NCI-H2081 (cell line): ENCODE measurements at places on chromosomes 1 and 21.

GRCh38 chr1:177945943-177946650, 23.8 kb downstream of the SEC16B start:
- peak; percentile 54 for DNase-seq

- DNase-seq, result no peak
Observed at GRCh38 chr1:192598589-192598988, 23.0 kb downstream of the RGS1 start.

DNA sequence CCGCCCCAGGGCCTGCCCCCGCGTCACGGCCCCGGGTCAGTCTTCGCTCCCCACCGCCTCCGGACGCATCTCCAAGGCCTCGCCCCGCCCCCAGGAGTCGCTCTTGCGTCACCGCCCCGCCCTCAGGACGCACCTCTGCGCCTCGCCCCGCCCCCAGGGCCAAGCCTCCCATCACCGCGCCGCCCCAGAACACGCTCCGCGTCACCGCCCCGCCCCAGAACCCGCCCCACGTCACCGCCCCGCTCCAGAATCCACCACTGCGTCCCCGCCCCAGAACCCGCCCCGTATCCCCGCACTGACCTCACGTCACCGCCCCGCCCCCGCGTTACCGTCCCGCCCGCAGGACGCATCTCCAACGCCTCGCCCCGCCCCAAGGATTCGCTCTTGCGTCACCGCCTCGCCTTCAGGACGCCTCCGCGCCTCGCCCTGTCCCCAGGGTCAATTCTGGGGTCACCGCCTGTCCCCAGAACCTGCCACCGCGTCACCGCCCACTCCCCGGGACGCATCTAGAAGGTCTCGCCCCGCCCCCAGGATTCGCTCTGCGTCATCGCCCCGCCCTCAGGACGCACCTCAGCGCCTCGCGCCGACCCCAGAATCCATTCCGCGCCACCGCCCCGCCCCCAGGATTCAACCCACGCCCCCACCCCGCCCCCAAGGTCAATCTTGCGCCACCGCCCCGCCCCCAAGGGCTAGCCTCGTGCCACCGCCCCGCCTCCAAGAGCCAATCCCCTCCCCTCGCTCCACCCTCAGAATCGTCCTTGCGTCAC, 451 bp upstream of the CASP9 start:
- peak; percentile 95 for DNase-seq

DNA sequence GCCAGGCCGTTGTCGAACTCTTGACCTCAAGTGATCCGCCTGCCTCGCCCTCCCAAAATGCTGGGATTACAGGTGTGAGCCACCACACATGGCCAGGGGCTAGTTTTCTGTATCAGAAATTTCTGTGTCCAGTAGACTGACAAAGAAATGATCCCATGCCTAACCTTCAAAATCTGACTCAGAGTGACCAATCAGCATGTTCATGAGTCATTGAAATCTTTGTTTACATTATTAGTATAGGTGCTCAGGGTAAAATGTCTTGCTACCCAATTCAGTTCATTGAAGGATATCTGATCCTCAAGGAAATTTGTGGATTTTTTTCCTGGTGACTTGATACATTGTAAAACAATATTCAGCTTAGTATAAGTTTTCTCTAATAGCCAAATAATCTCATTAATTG, 11.0 kb upstream of the LDLRAD2 start:
- DNase-seq, result no peak

DNA sequence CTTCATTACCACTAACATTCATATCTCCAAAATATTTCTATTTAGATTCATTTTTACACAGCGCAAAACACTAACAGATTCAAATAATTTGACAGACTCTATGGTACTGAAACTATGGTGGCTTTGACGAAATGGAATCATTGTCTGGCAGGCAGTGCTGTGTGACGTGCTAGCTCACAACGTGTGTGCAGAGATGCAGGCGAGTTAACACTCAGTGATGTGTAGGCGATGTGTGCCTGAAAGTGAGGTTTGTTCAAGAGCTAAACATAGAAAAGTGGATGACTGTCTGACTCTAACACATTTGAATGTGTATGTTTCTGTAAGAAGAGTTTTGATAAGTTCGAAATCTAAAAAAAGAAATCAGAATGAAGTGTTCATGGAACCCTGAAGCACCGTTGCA, 97.7 kb downstream of the RYR2 start:
- DNase-seq, result no peak

GRCh38 chr1:247402120-247402675, 13.8 kb upstream of the NLRP3 start:
- DNase-seq, result no peak

DNA sequence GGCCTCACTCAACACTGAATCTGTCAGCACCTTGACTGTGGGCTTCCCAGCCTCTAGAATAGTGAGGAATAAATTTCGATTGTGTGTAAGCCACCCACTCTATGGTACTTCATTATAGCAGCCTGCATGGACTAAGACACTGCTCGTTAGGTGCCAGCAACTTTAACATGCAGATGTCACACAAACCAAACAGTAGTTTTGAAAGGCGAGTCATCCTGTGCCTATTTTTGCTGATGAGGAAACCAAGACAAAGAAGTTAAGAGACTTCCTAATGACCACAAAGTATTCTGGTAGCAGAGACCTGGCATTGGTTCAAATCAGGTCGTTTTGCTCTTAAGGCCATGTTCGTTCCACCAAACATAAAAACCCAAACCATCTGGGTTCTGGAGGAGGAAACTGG, 42.9 kb downstream of the BATF3 start:
- DNase-seq, result no peak

DNA sequence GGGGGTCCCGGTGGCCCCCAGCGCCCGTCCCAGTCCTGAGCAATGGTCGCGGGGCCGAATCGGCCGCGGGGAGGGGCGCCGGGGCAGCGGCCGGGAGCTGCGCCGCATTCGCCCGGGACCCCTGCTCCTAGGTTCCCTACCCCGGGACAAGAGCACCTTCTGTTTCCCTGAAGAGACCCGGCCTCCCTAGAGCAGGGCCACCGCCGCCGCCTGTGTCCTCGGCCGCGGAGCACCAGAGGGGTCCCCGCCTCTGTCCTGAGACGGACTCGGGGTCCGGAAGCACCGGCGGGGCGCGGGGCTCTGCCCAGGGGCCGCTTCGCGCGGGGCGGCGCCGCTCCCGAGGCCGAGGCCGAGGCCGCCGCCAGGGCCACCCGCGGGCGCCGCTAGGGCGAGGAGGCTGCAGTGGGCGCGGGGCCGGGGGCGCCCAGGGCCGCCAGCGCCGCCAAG, 157.9 kb downstream of the CASZ1 start:
- no peak for DNase-seq

- DNase-seq, result no peak
Observed at GRCh38 chr1:197103300-197103699, 36.2 kb upstream of the F13B start.

DNA sequence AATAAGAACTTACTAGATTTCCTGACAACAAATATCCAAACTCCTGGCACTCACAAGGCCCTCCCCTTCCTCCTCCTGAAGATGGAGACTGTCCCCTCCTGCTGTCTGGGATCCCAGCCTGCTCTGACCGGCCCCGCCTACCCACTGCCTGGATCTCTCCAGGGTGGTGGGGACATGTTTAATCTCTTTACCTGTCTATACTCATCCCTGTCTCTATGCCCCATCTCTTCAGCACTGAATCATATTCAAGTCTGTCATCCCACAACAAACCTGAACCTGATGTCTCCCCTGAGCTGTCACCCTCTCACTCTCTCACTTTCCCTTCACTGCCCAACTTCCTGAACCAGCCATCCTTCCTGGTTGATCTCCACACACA, 22.1 kb downstream of the MATN1 start:
- DNase-seq, result no peak

DNA sequence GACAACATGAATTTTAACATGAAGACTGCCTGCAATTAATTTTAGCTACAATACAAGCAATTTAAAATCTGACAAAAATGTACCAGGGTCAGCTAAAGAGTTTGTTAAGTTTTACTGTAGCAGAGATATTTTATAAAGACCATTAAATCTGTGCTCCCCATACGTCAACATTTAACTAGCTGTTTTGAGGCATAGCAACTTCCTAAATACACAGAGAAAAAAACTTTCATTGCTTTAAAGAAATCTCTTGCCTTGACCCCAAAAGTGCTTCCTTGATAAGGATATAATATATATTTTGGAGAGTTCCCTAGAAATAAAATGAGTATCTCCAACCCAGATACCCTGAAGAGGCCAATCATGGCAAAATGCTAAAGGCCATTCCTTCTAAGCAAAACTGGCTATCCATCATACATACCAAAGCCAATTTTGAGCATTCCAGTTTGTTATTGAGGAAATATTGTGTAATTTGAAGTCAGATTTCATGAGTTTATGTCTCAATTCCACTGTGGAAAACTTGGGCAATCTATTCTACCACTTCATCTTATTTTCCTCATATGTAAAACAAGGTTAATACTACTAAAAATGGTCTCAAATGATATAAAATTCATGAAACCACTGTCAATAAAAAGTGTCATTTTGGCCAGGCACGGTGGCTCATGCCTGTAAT, 19.1 kb downstream of the ASPM start:
- no peak for DNase-seq

DNA sequence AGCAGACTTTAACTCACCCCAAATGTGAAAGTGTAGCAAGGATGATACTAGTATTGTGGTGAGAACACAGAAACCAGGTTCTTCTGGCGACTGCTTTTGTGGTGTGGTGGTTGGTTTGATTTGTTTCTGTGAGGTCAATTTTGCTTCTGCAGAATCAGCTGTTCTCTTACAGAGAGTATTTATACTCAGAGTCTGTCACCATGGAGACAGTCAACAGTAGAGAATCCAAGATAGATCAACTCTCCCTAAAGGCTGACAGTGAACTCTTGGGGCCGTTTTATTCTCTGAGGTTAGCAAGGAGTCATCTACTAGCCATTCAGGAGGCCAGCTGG, at the start of gene CFAP107:
TSS of gene CFAP107 (plus strand) at position 209 of the 332 bp plus-strand sequence. CDS start 231 bp downstream, outside the sequence.
- DNase-seq, result no peak

- no peak for DNase-seq
Observed at GRCh38 chr1:101438359-101438758, 201.5 kb downstream of the S1PR1 start.

GRCh38 chr21:17371450-17371849, 141.4 kb upstream of the CXADR start:
- no peak for DNase-seq

- DNase-seq, result no peak
Observed at GRCh38 chr1:156001662-156002171, 19.0 kb downstream of the SSR2 start.

DNA sequence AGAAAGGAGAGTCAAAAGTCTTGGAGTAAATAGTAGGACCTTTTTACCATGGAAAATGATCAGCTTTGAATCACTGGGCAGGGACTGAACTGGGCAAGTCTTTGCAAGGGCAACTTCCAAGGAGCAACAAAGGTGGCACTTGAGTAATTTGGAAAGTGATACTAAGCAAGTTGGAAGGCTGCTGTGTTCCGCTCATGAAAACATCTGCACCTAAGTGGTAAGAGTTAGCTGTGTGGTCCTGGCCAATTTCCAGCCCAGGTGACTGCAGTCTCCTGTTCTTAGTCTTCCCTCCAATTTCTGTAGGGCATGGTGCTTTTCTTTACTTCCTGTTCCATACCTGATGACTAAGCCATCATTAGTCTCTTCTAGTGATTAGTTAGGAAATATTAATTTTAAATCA, 35.5 kb upstream of the PRDM2 start:
- no peak for DNase-seq

GRCh38 chr1:226050133-226050532, 12.4 kb upstream of the H3-3A start:
- no peak for DNase-seq

DNA sequence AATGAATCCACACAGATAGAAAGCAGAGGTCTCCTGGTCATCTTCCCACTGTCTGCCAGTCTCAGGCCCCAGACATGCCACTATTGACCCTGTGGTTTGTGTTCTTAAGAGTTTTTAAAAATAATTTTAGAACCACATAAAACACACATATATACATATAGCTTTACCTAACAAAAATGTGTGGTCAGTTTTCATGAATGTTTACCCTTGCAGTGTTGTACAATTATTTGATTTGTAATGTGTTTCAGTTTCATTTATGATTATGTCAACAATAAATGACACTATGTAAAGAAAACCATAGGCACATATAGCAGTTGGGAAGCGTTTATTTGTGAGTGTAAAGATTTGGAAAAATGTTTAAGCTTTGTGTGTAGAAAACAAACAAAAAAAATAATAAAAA, 17.1 kb downstream of the CHAF1B start:
- DNase-seq, result no peak

DNA sequence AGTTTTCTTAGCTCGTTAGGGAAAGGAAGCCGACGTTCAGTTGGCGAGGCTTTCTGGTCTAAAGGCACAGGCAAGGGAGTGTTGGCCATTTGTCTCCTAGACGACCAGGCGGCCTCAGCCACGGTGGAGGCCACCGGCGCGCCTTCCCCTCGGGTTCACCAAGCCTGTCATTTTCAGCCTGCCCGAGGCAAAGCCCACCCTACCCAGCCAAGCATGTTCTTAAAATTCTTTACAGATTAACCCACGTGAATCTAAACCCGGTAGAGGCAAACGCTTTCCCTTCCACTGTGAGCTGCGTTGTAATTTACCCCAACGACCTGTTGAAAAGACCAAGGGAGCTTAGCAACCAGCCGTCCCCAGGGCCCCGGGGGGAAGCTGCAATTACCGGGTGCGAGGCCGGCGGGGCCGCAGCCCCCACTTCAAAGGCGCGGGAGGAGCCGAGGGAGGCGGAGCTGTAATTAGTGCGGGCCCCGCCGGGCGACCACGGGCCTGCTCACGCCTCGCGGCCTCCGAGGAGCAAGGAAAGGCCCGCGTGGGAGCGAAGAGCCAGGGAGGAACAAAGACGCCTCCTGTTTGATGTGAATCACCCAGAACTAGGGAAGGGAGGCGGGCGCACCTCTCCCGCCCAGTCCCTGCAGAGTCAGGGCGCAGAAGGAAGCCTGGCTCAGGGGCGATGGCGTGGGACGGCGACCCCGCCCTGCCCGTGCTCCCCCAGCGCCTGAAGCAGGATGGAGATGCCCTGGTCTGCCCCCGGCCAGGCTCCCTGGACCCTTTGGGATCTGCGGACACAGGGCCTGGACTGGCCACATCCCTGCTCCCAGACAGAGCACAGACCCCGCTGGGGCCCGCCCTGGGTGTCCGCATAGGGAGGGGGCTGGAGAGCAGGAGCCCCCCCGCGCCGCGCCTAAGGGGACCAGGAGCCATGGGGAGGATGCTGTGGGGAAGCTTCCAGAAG, 12.1 kb upstream of the TSPEAR start:
- DNase-seq, result no peak

DNA sequence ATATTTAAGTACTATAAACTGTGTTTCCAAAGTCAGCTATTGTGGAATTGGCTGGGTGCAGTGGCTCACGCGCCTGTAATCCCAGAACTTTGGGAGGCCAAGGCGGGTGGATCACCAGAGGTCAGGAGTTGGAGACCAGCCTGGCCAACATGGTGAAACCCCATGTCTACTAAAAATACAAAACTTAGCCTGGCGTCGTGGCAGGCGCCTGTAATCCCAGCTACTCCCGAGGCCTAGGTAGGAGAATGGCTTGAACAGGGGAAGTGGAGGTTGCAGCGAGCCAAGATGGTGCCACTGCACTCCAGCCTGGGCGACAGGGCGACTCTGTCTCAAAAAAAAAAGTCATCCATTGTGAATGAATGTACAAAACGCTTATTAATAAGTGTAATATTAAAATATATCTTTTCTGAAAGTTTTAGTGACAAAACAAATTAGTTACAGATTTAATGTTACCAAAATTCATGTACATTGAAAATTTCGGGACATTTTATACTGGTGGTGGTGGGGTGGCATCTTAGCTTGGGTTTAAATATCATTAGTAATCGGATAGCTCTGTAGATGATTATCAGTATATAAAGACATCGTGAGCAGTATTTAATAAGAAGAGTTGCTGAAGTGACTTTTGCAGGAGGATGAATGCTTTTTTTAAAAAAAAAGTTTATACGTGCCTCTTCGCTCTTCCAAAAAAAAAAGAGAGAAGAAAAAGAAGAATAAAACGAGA, 503 bp upstream of the SRSF11 start:
- no peak for DNase-seq

- DNase-seq, result no peak
Observed at GRCh38 chr1:50720457-50721053, 239.5 kb downstream of the FAF1 start.
